Osteoblast (primary cell): ENCODE measurements at places on chromosomes 16 and 17. TPM values are rescaled to one million over a fixed set of nuclear protein-coding genes. Genes with fewer than 3 reads are reported as not detected.
A peak's percentile ranks its signal among the peaks of the same experiment; 100 is the strongest.

- no peak for DNase-seq
Observed at GRCh38 chr16:61887903-61888302, 148.3 kb downstream of the CDH8 start.

The SLC26A11 gene
- total RNA-seq = 12.7 and 17.4 TPM in 2 replicates

The GPR142 gene
- total RNA-seq = not detected in 2 replicates

- DNase-seq = no peak
Observed at GRCh38 chr16:74756203-74756602, 18.4 kb downstream of the FA2H start.

The UMOD gene
- total RNA-seq = not detected in 2 replicates

The CCDC200 gene
- total RNA-seq = not detected in 2 replicates

- peak; percentile 45 for DNase-seq
Observed at GRCh38 chr16:87741700-87742415, 23.9 kb downstream of the KLHDC4 start.

The CFAP97D1 gene
- under 0.01 TPM in 1 of 2 replicates, not detected in the other for total RNA-seq

GRCh38 chr16:55083052-55083451 is 152.4 kb downstream of the IRX5 start:
- DNase-seq = no peak

The KRT14 gene
- 12.3 and 23.0 TPM in 2 replicates for total RNA-seq

DNA sequence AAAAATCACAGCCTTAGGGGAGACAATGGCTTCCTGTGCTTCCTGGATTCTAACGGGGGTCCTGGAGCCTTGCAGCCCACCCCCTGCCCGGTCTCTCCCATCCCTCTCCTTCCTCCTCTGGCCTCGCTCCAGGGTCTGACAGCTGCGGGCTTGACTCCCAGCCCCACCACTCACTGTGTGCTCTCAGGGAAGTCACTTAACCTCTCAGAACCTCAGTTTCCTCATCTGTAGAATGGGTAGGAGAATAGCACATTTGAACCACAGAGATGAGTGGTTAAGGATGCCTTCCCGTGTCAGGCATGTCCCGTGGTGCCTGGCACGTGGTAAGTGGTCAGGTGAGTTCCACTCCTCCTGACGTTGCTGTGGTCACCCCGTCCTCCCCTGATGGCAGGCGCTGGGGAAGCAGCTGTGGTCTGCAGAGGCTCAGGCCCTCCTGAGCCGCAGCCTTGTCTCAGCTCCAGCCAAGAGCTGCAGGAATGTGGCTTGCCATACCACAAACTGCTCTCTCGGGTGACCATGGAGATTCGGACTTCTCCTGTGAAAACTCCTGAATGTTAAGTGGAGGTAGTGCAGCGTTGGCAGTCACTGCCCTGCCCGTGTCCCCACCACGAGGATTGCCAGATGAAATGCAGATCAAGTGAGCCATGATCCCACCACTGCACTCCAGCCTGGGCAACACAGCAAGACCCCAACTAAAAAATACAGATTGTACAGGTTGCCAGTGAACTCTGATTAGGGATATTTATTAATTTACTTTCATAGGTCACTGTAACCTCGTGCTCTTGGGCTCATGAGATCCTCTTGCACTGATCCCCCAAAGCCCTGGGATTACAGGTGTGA is 85.7 kb downstream of the NT5M start:
- peak; percentile 91 for DNase-seq
